GM18507 (cell line): ENCODE measurements at places on chromosomes 2 and 18.

DNA sequence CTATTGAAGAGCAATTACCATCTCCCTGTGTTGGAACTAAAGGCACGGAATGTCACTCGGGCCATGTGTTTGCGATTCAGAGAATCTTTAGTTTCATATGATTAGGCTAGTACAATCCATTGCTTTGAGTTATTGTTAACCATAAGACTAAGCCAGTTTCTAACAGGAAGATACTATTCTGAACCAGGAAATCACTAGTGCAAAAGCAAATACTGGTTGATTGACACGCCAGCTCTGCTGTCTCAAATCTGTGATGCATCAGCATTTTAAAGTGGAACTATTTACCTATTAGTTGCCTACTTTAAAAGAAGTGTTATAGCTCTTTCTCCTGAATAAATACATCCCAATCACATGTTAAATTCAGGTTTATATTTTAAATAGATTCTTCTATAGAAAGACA lies 61.9 kb downstream of the AFTPH start:
- no peak for DNase-seq

DNA sequence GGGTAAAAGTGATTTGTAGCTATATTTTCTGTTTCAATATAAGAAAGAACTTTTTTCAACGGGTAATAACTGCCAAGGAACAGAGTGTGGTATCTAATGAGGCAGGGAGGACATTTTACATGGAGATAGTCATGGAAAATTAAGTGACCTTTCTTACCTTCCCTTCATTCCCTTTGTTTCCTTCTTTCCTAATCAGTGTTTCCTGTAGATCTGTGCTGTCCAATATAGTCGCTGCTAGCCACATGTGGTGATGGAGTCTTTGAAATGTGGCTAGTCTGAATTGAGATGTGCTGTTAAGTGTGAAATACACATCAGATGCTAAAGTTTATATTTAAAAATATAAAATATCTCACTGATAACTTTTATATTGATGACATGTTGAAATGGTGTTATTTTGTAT lies 81.8 kb downstream of the BABAM2 start:
- no peak for DNase-seq

DNA sequence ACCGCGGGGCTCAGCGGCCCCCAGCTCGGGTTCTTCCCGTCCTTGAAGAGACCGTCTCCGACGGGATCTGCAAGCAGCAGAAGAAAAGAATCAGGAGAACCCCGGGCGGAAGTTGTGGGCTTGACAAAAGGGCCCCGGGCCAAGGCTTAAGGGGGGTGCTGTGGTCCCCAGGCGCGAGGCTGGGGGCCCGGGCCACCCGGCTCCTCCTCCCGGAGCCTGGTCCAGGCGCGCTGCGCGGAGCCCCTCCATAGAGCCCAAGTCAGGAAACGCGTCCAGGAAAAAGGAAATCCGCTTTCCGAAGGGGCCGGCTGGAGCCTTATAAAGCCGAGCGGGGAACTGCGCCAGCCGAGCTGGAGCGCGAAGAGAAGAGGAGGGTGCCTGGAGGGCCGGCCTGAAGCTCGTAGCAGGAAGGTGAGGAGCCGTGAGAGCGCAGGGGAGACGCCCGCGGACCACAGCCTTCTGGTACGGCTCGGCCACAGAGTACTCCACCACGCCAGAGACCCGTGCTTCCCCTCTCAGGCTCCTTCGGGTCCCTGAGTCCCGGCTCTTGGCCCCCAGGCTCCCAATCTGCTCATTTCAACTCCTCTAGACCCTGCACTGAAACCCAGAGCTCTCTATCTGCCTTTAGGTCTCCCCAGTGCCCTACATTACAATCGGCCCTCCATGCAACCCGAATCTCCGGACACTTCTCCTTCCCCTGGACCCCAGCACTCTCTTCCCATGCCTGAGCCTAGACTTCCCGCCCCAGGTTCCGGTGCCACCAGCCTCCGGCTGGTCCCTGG lies 554 bp downstream of the FEV start:
- DNase-seq = no peak

GRCh38 chr2:24163186-24163585 lies 11.7 kb upstream of the FAM228A start:
- DNase-seq = no peak

GRCh38 chr2:239035997-239036731 lies 188.3 kb downstream of the TWIST2 start:
- DNase-seq = no peak

DNA sequence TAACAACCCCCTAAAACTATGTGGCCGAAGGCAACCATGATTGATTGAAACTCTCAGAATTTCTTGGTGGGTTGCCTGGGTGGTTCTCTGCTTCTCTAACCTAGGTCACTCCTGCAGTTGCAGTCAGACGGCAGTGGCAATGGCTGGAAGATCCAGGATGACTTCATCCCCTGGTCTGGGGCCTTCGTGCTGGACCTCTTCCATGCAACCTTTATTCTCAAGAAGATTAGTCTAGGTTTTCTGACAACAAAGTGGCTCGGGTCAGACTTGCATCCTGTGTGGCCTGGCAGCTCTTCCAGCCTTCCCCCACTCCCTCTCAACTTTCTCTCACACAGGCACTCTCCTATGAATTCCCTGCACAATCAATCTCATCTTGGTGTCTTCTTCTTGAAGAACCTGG lies 76.4 kb downstream of the METTL4 start:
- no peak for DNase-seq

DNA sequence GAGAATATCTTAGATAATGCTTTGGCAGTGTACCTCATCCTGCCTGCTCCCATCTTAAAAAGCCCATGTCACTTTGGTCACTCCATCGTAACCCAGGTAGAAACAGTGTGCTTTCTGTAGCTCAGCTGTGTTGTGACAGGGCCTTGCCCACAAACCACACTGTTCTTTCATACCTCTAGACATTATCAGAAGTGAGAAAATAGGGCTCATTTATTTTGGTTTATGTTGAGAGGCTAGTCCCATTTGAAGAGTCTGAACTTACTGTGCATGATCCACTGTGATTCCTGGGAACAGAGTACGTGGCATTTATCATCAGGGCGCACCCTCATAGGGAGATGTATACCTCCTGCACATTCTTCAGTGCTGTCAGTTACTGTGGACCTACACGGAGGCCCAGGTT lies 69.7 kb downstream of the FEZ2 start:
- DNase-seq = no peak
